AG04450 (cell line): ENCODE measurements at places on chromosomes 11 and 22.

- DNase-seq, result no peak
These were observed 22.2 kb upstream of the FGF19 start for GRCh38 chr11:69726019-69726418.

DNA sequence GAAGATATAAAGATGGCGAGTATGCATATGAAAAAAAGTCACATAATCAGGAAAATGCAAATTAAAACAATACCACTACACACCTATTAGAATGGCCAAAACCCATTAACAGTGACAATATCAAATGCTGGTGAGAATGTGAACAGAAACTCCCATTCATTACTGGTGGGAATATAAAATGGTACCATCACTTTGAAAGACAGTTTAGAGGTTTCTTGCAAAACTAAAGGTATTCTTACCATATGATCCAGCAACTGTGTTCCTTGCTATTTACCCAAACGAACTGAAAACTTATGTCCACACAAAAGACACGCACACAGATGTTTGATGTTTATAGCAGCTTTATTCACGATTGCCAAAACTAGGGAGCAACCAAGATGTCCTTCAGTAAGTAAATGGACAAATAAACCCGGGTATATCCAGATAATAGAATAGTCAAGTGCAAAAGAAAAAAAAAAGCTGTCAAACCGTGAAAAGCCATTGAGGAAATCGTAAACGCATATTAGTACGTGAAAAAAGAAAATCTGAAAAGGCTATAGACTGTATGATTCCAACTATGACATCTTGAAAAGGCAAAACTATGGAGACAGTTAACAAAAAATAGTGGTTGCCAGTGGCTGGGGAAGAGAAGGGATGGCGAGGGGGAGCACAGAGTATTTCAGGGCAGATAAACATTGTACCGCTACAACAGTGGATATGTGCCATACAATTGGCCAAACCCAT is 7.2 kb downstream of the PICALM start:
- no peak for DNase-seq

DNA sequence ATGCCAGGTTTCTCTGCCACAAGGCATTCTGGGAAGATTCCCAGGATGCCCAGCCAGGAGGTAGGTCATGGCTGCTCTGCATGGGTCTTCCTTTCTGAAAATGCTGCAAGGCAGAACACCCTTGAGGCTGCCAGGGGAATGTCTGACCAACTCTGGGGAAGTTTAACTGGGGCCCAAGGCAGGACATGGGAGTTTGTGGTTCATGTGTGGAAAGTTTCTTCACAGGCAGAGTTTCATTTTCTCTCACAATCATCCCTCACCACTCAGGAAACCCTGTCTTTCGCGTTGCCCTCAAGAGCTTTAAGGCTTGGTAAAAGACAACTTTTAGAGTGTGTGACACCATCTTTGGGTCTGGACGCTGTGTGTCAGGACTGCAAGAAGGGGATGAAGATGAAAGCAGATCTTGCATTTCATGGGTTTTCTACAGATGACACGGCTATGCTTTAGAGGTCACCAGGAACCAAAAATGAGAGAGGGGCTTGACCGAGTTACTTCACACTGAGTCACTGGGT is 133.5 kb downstream of the CD44 start:
- DNase-seq, result no peak

GRCh38 chr11:130483124-130483523 is 34.7 kb downstream of the ADAMTS15 start:
- DNase-seq, result no peak

- no peak for DNase-seq
These were observed 1422.9 kb downstream of the TBC1D22A start for GRCh38 chr22:48185071-48186055.

GRCh38 chr11:12408156-12408770 is 30.9 kb downstream of the PARVA start:
- DNase-seq, result no peak

DNA sequence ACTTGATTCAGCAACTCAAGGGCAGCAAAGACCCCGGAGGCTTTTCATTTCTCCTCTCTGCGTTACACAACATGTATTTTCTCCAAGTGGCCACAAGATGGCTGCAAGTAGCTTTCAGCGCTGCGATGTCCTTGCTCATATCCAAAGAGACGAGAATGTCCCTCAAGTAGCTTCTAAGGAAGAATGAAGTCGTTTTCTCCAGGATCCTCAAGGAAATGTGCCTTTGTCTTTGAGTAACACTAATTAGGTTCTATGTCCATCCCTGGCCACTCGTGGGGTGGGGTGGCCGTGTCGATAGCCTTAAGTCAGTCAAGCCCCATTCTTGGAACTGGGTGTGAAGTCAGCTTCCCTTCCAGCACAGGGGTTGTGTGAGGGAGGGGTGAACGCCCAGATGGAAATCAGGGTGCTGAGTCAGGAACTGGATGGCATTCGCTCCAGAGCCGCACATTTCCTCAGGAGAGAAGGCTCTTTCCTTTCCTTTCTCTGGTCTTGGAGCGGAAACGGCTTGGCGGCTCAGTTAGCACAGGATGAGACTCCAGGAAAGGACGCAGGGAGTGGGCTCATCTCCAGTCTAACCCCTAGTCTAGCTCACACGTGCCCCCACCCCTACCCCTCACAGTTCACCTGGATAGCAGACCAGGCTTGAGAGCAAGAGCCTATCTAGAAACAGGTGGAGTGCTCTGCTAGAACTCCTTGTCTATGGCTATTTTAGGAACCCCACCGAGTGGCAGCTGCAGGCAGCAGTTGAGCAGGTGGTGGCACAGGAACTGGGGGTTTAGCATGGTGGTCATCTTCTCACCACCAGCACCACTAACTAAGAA is 44.3 kb downstream of the NNMT start:
- DNase-seq, result peak; percentile 66

GRCh38 chr11:8229299-8230177 is 34.1 kb downstream of the LMO1 start:
- DNase-seq, result no peak

DNA sequence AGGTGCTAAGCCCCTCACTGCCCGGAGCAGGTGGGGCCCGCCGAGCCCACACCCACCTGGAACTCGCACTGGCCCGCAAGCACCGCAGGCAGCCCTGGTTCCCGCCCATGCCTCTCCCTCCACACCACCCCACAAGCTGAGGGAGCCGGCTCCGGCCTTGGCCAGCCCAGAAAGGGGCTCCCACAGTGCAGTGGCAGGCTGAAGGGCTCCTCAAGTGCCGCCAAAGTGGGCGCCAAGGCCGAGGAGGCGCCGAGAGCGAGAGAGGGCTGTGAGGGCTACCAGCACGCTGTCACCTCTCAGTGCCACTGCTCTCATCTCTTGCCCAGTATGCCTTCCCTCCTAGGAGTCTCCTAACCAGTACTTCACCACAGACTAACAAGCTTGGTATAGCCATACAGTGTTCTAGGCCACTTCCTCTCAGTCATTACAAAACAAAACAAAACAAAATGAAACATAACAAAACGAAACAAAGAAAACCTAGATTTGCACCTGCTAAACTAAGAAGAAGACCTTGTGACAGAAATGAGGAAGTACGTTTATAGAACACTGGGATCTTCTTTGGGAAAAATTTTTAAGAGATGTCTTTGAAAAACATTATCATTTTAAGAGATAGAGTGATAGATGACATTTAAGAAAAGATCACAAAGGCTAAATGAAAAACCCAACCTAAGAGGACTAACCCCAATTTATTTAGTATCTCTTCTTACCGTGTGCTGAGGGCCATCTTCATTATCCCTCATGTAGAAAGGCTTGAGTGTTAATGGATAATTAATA is 47.7 kb upstream of the GAB2 start:
- no peak for DNase-seq

GRCh38 chr22:22706253-22706915 is 62.0 kb downstream of the GGTLC2 start:
- no peak for DNase-seq

GRCh38 chr22:27164781-27165503 is 507.6 kb downstream of the MIAT start:
- DNase-seq, result no peak

DNA sequence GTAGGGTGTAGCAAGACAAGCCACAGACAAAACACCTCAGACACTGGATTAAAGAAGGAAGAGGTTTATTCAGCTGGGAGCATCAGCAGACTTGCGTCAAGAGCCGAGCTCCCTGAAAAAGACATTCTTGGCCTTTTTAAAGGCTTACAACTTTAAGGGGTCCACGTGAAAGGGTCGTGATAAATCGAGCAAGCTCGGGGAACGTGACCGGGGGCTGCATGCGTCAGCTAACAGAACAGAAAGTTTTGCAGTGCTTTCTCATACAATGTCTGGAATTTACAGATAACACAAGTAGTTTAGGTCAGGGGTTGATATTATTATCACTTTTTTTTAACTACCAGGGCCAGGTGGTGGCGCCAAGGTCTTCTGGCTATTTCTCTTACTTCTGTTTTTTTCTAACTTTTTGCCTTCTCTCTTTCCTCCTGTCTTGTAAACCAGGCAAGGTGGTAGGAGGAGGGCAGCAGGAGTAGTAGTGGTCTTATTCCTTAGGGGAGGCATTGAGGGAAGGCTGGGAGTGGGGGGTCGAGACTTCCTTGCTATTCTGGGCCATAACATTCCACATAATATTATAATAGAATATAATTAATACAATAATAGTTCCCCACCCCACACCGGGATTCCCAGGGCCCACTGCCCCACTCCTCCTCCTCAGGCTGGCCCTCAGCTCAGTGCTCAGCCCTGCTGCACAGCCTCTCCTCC is 587 bp upstream of the ALDH3B1 start:
- no peak for DNase-seq

DNA sequence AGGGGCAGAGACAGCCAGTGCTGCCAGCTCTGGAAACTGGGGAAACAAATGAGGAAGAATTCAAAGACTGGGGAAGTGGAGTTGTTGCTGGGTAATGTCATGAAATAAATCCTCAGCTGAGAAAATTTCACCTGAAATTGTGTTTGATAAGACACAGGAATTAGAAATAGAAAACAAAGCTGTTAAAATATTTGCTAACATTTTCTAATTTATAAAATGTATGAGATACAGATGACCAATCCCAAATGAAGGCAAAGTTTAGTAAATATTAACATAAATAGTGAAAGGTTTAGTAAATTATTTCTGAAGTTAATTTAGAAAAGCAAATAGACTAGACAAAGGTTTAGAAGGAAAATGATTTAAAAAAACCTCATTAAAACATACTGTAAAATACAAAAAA is at the start of gene OR56A5:
TSS of gene OR56A5 (minus strand) at position 101 of the 400 bp plus-strand sequence. CDS start at position 101, 0 bp downstream.
- DNase-seq, result no peak

- no peak for DNase-seq
These were observed 59.0 kb upstream of the KCNQ1OT1 start for GRCh38 chr11:2758751-2759150.

DNA sequence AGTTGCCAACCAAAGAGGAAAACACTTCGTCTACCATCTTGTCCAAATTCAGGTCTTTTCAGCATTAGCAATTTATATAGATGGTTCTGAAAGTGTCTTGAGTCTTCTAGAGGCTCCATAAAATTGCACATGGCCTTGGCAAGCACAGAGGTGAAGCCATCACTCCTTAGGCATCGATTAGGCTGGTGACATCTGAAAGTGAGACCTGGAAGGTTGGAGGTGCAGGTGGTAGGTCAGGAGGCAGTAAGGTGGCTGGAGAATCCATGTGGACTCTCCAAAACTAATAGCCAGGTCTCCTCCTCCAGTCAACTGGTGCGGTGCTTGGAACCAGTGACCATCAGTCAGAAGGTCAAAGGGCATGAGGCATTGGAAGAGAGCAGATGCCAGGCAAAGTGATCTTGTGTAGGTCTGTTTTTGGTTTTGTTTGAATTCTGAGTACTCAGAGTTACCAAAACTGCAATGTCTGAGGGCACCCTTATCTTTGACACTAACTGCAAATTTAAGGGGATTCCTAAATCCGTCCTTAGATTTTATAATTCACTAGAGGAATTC is 6.6 kb upstream of the APOL2 start:
- DNase-seq, result no peak

- DNase-seq, result peak; percentile 23
These were observed 235.3 kb upstream of the SORL1-AS1 start for GRCh38 chr11:121688055-121688491.

DNA sequence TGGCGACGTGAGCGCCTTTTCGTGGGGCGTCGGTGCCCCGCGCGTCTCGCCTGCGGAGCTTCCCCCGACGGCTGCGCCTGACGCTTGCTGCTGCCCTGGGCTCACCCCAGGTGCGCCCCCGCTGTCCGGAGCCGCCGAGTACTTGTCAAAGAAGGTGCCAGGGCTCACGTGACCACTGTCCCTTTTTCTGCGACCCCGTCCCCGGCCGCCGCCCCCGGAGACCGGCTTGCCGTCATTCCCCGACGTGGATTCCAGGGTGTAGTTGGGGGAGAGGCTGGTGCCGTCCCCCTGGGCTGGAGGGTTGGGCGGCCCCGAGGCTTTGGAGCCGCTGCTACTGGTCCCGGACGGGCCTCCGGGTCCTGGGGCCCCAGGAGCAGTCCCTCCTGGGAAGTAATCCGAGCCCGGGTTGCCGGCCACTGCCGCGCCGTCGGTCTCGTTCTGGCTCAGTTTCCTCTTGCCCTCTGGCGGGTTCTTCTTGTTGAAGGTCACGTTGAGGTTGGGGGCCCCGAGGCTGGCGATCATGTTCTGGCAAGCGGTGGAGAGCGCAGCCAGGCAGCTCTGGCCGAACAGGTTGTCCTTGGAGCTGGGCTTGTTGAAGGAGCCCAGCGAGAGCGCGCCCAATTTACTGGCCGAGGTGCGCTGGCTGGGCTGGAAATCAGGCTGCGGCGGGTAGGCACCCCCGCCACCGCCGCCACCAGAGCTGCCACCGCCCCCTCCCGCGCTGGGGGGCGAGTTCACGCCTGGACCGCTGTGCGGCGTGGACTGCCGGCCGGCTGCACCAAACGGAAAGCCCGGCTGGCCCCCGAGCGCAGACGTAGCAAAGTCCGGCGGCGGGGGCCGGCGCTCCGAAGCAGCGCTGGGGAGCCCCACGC is 3.8 kb downstream of the MN1 start:
- no peak for DNase-seq

GRCh38 chr11:76756341-76756741 is 26.8 kb upstream of the TSKU start:
- DNase-seq, result no peak

DNA sequence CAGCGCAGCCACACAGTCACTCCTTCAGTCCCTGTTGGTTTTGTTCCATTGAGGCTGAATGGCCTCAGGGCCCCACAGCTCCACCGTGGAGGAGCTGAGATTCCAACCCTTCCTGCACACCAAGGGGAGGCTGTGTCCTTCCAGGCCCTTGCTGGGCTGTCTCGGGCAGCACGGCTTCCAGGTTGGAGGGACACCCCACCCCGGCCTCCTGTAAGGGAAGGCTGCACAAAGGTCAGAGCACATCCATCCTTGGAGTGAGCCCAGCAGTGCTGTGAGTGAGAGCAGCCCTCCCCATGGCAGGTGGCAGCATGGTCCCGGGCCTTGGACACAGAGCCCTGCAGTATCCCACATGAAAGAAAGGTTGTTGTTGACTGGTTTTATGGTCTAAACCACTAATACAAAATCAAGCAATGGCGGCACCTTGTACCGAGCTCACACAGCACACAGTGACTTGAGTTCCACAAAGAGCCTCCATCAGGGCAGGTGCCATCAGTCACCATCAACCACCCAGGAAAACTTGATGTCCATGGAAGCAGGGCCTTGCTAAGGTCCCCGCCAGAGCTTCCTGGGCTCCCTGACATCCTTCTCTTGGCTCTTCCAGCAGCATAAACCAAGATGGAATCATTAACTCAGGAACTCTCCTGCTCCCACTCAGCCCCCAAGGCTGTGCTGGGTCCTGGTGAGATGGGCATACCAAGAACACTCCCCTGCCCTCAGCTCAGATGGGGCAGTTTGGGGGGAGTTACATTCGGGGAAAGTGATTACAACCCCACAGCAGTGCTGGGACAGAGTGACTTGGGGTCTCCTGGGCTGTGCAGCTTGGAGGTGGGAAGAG is 1500.4 kb downstream of the TBC1D22A start:
- no peak for DNase-seq
